Fibroblast of skin of right biceps (primary cell): ENCODE measurements at places on chromosomes 7 and 10.

GRCh38 chr7:42964849-42965805 is 33.0 kb downstream of the MRPL32 start:
- DNase-seq: no peak

GRCh38 chr7:2143981-2144595 is 88.7 kb downstream of the MAD1L1 start:
- no peak for DNase-seq

DNA sequence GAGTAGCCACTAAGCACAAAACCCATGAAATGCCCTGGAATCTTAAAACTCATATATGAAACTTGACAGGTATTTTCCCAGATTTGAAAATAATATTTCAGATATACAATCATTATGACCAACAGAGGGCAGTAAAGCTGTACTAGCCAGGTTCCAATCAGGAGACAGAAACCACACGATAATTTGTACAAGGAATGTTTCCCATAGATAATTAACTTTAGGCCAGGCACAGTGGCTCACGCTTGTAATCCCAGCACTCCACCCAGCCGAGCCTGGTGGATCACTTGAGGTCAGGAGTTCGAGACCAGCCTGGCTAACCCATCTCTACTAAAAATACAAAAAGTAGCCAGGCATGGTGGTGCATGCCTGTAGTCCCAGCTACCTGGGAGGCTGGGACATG is 31.0 kb upstream of the NUB1 start:
- DNase-seq: peak; percentile 26

GRCh38 chr10:5546891-5547680 is 22.3 kb downstream of the CALML3 start:
- no peak for DNase-seq

- peak; percentile 67 for DNase-seq
Observed at GRCh38 chr7:44617225-44617890, 10.9 kb downstream of the OGDH start.
